ENCODE measurements at places on chromosomes 5 and 9.

DNA sequence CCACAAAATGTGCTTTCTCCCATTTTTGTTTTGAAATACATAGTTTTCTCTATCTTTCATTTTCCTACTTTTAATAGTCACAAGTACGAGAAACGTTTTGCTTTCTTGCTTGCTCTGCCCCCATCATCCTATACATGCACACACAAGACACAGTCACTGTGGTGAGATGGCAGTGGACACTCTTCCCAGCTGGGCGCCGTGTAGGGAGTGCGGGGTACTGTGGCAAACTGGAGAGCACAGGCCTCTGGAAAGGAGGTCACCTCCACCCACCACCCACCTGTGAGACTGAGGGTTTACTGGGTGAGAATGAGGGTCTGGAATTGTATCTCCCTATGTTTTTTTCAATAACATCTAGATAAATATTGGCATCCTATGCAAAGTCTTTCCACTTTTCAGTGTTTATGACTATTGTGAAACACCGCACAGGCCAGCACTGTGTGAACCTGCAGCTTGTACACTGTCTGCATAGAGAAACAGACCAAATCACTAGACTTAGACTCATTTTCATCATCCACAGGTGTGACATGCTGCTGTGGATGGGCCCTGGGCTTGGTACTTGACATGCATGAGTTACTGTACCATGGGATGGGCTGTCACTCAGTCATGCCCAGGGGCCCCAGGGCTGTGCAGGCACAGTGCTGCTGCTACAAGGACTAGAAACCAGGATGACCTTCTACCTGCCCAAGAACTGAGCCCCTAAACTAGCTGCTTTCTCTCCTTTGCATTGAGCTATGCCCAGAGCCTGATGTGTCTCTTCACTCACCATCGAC lies 118.1 kb upstream of the LMX1B start:
- no peak for DNase-seq

DNA sequence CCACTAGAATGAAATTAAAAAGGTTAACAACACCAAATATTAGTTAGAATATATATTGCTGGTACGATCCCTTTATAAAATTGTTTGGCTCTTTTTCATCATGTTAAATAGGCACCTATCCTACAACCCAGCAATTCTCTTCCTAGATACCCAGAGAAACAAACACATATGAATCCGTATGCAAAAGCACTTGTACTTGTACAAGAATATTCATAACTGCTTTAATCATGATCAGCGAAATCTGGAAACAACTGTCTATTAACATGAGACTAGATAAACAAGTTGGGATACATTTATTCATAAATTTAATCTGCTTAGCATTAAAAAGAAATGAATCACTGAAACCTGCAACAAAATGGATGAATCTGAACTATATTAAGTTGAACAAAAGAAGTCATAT lies 113.7 kb upstream of the MAP1B start:
- DNase-seq = no peak

GRCh38 chr9:133134388-133135145 lies 13.5 kb upstream of the RALGDS start:
- DNase-seq = no peak

DNA sequence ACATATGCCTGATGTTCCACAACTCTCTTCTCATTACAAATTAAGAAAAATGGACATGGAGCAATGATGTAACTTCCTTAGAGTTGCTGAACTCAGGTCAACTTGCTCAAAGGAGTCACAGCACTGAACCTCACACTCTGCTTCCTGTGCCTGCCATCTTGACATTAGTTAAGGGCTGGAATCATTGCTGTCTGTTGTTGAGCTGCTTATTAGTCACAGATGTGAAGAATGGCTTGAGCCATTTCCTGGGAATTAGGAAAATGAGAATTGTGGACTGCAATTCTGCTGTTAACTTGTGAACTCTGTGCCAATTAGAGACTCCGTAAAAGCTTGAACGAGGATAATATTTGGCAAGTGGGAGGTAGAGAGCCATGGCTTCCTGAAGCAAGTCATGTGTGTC lies 212.0 kb downstream of the ADAMTS12 start:
- DNase-seq = peak; percentile 72

DNA sequence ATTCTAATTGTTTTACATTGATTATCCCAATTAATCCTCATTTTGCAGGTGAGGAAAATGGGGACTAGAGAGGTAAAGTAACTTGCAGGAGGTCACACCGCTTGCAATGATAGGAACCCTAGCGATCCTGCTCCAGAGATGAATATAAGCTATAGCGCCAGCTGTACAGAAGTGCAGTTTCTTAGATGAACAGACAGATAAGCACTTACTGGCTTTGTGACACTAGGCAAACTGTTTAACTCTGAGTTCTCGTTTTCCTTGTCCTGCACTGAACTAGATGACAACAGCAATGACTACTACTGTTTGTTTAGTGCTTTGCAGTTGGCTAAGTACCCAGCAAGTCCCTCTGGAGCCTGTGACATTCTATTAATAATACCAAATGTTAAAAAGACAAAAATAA lies 11.1 kb downstream of the LHX6 start:
- DNase-seq = no peak

DNA sequence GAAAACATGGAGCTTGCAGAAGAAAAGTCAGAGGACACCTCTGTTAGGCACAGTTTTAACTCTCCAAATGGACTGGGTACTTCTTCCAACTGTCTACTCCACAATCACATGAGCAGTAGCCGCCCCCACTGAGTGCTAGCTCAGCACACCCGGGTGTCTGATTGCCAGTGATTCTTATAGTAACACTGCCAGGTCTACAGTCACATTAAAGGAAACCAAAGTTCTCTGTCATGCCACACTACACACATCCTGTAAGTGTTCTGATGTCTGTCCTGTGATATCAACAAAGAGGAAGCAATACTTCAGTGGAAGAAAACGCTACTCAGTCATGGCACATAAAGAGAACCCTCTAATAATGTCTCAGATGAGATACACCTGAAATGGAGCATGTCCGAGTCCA lies at the start of gene HAVCR2:
TSS of gene HAVCR2 (minus strand) at position 69 of the 400 bp plus-strand sequence. CDS start at position 8, 61 bp downstream.
- no peak for DNase-seq

DNA sequence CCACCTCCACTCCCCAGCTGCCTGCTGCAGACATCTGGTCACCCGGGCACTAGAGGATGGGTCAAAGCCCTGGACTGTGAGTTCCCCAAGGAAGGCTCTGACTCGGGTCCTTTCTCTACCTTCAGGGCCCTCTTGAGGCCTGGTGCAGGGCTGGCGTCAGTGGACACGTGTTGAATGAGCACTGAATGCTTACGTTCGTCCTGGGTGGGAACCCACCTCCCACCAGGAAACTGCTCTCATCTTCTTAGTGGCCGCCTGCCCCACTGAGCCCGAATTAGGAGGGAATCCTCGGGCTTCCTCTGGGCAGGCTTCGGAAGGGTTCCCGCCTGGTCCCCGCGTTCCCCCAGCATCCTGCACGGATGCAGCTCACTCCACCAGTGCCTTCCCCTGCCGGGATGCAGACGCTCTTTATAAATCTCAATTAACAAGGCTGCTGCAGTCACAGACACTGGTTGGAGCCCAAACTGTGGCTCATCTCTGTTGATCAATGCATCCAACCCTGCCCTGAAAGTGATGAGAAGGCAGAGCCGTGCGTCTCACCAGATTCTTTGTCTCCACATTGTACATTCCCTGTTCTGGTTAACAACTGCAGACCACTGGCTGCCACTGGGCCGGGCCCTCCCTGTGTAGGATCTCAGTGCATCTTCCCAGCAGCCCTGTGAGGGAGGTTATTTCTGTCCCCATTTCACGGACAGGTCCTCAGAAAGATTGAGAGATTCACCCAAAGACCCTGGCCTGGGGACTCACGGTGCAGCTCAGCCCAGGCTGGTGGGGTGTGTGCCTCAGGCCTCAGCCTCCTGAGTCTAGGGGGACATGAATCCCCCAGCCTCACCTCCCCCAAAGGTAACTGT lies 168.8 kb downstream of the GAPVD1 start:
- DNase-seq = no peak

- DNase-seq = no peak
Measured at GRCh38 chr5:85000671-85001070, 616.0 kb upstream of the EDIL3 start.

DNA sequence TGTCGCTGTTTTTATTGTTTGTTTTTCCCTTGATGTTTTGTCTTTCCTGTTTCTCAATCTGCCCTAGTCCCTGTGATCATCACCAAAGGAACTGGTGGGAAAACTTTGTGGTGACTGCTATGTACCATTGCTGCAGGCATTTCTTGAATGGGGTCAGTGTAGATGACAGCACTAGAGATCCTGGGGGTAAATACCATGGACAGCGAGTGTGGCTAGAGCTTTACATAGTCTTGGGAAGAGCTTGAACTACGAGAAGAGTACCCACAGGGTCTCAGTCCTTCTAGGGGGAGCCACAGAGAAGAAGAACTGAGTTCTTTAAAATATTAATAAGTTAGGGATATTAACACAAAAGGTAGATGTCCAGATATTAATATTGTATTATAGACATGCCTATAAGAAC lies 138.8 kb downstream of the PAM start:
- no peak for DNase-seq

GRCh38 chr5:13510616-13511015 lies 433.9 kb downstream of the DNAH5 start:
- no peak for DNase-seq

- no peak for DNase-seq
Measured at GRCh38 chr9:108671176-108671575, 184.6 kb downstream of the ACTL7B start.

GRCh38 chr5:32508806-32509805 lies 64.6 kb upstream of the ZFR start:
- no peak for DNase-seq

DNA sequence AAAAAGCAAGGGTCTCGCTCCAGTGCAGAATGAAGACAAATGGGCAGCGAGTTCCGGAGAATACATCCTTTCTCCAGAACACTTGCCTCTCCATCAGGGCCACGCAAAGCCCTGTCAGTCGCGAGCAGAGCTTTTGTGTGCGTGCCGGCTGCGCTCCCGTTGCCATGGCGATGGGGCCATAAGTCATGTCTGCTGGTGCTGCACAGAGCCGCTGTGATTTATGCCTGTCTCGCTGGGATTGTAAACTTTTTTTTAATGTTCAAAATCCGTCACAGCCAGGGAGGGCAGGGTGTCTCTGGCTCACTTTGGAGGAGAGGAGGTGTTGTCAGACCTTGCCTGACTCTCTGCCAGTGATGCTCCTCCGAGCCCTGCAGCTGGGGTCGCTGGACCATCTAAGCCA lies 272.7 kb downstream of the TRIM32 start:
- DNase-seq = no peak

- no peak for DNase-seq
Measured at GRCh38 chr5:55108661-55109060, 6.2 kb downstream of the GZMA start.

- DNase-seq = no peak
Measured at GRCh38 chr5:96677496-96677895, 15.3 kb downstream of the CAST start.

DNA sequence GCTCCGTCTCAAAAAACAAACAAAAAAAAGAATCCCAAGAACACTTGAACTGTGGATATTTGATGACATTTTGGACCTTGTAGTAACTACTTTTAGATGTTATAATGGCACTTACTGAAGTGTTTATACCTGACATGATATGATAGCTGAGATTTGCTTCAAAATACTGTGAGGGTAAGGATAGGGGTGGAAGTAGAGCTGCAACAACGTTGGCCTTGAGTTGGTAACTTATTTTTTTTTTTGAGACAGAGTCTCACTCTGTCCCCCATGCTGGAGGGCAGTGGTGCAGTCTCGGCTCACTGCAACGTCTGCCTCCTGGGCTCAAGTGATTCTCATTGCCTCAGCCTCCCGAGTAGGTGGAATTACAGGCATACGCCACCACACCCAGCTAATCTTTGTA lies 30.7 kb upstream of the SAP30L start:
- DNase-seq = no peak

GRCh38 chr9:6715755-6716643 lies 41.8 kb upstream of the KDM4C start:
- no peak for DNase-seq

- DNase-seq = no peak
Measured at GRCh38 chr9:72132052-72132451, 17.2 kb upstream of the GDA start.

- DNase-seq = no peak
Measured at GRCh38 chr5:68534131-68534940, 318.8 kb downstream of the PIK3R1 start.
